Stimulated activated CD4-positive, alpha-beta T cell treated with anti-CD3 and anti-CD28 coated beads, Interleukin-1b, Interleukin-23, amount 100 ng/mL, for 1 hour (primary cell): ENCODE measurements at places on chromosomes 13 and 19.

DNA sequence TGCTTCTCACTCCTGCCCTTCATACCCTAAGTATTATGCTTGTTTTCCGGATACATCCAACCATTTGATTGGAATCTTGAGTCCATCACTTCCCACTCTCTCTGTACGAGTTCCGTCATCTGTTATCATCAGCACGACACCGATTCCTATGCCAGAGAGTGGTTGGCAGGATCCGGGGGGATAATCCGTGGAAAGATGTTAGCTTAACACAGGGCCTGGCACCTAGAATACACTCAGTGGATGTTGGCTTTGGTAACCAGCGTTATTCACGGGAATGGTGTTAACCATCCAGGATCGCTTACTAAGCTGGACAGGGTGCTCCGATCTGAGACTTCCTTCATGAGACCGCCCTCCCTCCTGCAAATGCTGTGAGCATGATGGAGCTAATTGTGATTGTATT, 12.4 kb downstream of the VSTM2B start:
- DNase-seq = no peak

DNA sequence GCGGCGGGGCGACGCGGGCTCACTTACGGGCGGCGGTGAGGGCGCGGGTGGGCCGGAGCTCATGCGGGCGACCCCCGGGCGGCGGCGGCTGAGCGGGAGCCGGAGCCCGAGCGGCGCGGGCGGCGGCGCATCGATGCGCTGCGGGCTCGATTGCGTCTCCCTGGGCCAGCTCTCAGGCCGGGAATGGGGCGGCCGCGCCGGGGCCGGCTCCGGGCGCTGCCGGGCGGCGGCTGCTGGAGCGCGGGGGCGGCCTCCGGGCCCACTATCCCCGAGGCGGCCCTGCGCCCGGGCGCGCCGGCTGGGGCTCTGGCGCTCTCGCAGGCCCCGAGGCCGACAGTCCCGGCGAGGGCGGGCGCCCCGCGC, 1.4 kb upstream of the TSHZ3 start:
- no peak for DNase-seq

DNA sequence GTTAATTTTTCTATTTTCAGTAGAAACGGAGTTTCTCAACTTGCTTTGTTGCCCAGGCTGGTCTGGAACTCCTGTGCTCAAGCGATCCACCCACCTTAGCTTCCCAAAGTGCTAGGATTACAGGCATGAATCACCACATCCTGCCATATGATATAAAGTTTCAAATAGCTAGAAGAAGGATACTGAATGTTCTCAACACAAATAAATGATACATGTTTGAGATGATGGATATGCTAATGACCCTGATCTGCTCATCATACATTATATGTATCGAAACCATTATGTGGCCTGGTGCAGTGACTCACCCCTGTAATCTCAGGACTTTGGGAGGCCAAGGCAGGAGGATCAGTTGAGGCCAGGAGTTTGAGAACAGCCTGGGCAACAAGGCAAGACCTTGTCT, 11.5 kb downstream of the CIB3 start:
- DNase-seq = no peak

- no peak for DNase-seq
Observed at GRCh38 chr13:65803530-65804392, 1426.4 kb downstream of the PCDH9 start.

DNA sequence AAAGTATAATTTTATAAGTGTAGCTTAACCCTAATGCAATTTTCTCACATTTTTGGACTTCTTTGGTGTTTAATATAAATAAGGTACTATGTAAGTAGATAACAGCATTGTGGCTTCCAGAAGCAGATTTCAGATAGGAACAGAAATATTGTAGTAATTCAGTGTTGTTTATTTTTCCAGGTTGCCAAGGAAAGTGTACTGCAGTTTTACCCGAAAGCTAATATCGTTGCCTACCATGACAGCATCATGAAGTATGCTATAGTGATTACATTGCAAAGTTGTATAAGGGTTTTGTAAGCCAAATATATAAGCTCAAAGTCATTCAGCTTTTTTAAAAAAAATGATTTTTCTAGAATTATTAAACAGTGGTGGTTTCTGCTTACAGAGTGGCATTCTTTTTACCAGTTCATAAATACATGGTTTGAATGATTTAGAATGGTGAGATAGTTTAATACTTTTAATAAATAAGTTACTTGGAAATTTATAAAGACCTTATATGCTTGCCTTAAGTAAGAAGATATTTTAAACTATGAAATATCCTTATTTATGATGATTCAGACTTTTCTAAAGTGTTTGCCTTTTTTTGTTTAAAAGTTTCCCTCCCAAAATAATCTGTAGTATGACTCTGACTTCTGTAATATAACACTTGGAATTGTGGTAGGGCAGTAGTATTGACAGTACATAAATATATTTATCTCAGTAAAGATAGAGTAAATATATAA, 3.7 kb downstream of the UBA2 start:
- no peak for DNase-seq

- DNase-seq = no peak
Observed at GRCh38 chr13:106455190-106455589, 80.3 kb downstream of the EFNB2 start.

- no peak for DNase-seq
Observed at GRCh38 chr19:34664168-34664567, 12.8 kb downstream of the SCGB2B2 start.

- DNase-seq = no peak
Observed at GRCh38 chr19:35345671-35346111, 2.0 kb upstream of the FFAR1 start.

DNA sequence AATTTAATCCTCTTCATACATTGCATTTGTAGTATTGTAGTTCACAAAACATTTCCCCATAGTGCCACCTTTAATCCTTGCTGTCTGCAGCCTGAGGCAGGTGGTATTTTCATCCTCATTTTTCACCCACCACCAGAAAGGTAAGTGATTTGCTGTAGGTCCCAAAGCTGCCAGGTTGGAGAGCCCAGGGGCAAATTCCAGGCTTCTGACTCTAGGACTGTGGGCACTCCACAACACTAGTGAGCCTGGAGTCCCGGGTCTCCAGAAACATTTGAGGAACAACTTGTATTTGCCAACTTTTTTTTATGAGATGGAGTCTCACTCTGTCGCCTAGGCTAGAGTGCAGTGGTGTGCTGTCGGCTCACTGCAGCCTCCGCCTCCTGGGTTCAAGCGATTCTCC, 6.2 kb downstream of the ILF3 start:
- DNase-seq = no peak

DNA sequence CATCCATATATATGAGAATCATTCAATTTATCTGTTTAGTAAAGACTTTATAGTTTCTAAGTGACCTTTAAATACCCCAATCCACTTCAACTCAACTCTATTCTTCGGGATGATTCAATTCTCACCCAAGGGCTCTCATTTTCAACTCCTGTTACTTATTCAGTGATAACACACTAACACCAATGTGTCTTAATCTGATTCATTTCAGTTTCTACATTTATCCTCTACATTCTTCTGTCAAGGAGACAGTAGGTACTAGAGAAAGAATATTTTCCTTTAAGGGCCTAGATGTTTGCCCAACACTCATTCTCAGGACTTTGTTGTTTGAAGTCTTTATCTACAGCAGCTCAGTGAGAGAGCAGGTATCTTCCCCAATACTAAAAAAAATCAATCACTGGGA, 7.1 kb downstream of the ARGLU1 start:
- DNase-seq = no peak

GRCh38 chr13:93244141-93244917, 17.7 kb downstream of the GPC6 start:
- no peak for DNase-seq

DNA sequence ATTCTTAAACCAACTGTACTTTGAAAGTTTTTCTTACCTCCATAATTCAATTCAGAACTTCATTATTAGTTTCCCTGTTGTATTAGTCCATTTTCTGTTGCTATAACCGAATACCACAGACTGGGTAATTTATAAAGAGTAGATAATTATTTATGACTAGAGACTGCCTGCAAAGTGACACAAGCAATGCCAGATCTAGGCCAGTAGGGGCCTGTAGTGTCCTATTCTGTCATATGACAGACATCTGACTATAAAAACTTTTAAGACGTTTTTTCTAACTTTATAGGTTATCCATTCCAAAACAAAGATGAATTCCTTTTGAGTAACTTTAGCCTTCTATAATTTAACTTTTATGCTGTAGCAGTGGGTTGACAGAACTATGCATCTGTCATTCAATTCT, 2783.8 kb downstream of the PCDH9 start:
- DNase-seq = no peak

DNA sequence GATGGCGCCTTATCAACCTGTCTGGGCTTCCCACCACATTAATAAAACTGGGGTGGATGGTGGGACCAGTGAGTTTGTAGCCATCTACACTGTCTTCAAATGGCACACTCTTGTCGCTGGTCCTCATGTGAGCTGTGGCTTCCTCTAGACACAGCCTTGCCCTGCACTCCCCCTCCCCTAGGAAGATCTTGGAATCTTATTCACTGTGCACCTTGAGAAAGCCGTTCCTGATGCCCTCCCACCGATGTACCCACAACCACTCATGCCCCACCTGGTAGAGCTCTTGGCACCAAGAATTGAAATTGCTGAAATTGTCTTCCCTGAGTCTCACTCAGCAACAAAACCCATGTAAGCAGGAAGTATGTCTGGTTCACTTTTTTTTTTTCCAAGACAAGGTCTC, 146.0 kb downstream of the PTPRS start:
- no peak for DNase-seq
